Hematopoietic multipotent progenitor cell treated with erythropoietin and hydrocortisone succinate and interleukin-3 and kit ligand, for 17 days (in vitro differentiated cells): ENCODE measurements at places on chromosomes 4 and X.

DNA sequence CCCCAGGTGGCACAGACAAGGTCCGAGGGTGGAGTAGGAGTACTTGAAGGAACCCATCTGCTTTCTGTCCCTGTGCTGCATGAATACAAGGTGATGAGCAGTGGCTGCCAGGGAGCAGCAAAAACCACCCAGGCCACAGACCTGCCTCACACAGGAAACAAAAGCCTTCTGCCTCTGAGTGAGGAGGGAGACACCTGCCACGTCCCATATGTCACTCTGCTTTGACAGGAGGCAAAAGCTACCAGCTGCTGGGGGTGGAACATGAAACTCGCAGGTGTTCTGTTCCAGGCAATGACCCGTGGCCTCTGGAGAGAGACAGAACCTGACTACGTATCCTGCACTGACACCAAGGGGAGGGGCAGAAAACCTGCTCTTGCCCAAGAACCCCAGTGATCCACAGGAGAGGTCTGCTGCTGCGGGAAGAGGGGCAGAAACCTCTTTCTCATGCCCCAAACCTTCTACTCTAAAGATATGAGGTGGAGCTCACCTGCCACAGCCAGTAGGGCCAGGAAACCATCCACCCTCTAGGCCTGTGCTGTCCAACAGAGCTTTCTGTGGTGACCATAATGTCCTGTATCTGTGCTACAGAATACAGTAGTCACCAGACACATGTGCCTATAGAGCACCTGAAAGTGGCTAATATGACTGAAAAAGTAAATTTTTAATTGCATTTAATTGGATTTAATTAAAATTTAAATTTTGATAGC is 172.9 kb downstream of the PRDM5 start:
- DNase-seq = no peak

DNA sequence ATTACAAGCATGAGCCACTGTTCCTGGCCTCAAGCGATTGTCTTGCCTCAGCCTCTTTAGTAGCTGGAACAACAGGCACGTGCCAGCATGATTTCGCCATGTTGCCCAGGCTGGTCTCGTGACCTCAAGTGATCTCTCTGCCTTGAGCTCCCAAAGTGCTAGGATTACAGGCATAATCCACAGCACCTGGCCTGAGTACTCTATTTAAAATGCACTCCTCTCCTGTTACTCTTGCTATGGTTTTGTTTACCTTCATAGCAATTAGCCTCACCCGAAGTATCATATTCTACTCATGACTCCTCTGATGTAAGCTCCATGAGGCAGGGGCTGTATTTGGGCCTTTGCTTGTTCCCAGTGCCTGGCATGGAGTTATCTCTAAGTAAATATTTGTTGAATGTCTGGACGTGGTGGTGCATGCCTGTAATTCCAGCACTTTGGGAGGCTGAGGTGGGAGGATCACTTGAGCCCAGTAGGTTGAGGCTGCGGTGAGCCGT is 92.5 kb upstream of the SLC34A2 start:
- no peak for DNase-seq

- no peak for DNase-seq
Observed at GRCh38 chr4:76767983-76768382, 130.0 kb downstream of the SOWAHB start.

GRCh38 chr4:164753873-164754488 is at the start of gene SMIM31:
SMIM31 (plus strand) TSS chr4:164754131; CDS start chr4:164770444, 16,313 bp downstream.
- no peak for DNase-seq

DNA sequence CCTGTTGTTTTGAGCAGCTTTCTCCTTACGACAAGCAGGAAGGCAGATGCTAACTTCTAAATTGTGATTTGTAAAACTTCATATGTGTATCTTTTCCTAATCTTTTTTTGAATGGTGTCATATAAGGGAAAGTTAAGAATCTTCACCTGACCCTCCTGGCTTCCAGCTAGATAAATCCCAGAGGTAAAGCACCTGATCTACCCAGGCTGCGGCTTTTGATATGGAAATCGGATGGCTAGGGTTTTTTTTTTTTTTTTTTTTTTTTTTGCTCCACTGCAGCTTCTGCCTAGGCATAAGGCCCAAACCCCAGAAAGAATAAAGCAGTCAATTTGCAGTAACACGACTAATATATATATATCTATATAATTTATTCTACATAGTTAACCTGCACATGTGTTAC is 10.0 kb downstream of the MAB21L2 start:
- no peak for DNase-seq

DNA sequence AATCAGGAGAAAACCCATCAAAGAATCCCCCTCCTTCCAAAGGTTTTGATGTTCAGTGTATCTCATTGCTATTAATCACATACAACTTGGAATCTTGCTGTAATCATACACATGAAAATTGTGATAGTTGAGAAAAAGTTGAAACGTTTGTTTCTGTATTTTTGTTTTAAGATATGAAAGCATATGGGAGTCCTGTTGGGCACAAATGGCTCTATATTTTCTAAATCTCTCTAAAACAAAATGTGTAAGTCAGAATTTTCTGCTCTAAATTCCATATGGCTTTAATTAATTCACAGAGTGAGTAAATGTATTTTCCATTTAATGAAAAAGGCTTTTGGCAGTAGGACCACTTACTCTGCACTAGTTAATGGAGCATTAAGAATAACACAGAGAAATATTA is 140.2 kb downstream of the MOSPD2 start:
- no peak for DNase-seq

GRCh38 chr4:102564399-102565059 is 63.4 kb downstream of the NFKB1 start:
- DNase-seq = no peak

DNA sequence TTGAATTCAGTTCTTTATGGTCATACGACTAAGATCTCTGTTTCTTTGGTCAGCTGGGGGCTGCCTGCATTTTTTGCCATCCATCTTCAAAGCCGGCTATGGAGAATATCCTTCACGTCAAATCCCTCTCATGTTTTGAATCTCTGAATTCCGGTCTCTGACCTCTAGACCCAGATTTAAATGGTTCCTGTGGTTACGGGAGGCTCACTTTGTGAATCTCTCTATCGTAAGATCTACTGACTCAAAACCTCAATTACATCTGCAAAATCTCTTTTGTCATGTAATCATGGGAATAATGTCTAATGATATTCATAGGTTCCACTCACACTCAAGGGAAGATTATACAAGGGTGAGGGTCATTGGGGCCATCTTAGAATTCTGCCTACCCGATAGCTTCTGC is 5.7 kb upstream of the MPC1L start:
- no peak for DNase-seq

DNA sequence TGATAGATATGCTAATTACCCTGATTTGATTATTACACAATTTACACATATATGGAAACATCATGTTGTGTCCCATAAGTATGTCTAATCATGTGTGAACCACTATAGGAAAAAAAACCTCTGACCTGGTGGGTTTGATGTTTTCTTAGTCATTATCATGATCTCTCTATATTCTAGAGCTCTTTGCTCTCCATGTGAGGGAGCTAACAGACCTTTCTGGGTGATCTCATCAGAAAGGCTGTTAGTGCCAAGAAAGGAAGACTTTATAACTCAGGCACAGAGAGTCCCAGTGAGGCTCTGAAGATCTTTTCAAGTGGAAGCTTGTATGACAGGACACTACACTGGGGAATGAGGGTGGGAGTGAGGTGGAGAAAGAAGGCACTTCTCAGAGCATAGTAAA is 527.7 kb upstream of the MAGEB2 start:
- no peak for DNase-seq

GRCh38 chr4:48041535-48042137 is 25.1 kb downstream of the NIPAL1 start:
- DNase-seq = no peak

- DNase-seq = no peak
Observed at GRCh38 chr4:25759101-25759500, 103.5 kb downstream of the SLC34A2 start.

DNA sequence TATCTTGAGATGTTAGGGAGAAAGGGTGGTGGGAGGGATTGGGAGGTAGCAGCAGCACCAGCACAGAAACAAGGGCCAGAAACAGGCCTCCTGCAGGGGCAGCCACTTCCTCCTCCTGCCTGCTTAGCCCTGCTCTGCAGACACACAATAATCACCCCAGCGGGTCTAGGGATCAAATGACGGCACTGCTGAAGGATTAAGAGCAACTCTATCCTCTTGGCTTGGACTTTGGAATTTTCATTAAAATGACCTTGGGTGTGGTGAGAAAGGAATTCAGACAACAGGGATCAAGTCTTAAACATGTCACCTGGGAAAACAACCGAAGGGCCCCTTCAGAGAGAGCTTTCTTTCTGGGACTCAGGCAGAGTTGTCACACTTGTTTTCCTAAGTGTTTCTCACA is 353.4 kb downstream of the SPRY1 start:
- DNase-seq = no peak

DNA sequence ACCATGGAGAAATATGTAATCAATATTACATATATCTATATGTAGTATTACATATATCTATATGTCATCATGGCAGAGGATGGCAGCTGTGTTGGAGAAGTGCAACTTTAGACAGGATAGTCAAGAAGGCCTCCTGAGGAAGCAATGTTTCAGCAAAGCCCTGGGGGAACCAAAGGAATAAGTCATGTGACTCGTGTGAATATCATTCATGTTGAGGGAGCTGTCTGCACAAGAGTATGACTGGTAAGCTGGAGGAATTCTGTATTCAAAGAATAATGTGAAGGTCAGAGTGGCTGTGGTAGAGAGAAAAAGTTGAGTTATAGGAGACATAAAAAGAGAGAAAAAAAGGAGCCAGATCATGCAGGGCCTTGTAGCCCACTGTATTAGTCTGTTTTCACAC is 92.9 kb upstream of the EDNRA start:
- no peak for DNase-seq

DNA sequence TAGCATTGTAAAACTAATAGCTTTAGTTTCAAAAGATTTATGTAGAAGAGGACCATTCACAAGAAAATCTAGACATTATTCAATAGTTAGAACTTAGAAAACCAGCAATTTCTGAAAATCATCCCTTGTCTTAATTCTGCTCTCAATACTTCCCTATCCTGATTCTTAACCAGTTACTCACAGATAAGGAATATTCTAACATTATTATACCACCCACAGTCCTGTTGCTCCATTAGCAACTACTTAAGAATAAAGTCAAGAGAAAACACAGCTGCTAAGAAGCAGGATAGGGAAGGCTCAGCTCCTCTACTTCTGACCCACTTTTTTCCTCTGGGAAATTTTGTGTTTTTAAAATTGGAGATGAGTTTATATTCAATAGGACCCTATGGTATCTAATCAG is 47.7 kb downstream of the PHKA1 start:
- DNase-seq = no peak

DNA sequence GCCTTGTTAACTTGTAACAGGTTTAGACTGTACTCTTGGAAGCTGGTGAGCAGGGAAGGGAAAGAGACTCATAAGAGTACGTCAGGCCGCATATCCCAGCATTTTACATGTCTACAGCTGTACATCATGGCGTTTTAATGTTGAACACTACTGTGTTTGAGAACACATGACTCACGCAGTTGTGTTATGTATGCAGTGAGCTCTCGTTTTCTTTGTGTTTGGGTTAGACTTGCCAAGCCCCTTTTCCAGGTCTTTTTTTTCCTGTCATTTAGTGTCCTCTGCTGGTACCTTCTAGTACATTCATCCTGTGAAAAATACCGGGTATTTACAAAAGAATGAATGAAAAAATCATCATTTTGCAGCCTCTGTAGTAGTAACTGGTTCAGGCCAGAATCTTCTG is 35.3 kb downstream of the SMS start:
- DNase-seq = no peak

GRCh38 chr4:48681856-48682255 is 98.2 kb downstream of the FRYL start:
- DNase-seq = peak; percentile 76

- no peak for DNase-seq
Observed at GRCh38 chr4:2285613-2286381, 23.9 kb upstream of the MXD4 start.

DNA sequence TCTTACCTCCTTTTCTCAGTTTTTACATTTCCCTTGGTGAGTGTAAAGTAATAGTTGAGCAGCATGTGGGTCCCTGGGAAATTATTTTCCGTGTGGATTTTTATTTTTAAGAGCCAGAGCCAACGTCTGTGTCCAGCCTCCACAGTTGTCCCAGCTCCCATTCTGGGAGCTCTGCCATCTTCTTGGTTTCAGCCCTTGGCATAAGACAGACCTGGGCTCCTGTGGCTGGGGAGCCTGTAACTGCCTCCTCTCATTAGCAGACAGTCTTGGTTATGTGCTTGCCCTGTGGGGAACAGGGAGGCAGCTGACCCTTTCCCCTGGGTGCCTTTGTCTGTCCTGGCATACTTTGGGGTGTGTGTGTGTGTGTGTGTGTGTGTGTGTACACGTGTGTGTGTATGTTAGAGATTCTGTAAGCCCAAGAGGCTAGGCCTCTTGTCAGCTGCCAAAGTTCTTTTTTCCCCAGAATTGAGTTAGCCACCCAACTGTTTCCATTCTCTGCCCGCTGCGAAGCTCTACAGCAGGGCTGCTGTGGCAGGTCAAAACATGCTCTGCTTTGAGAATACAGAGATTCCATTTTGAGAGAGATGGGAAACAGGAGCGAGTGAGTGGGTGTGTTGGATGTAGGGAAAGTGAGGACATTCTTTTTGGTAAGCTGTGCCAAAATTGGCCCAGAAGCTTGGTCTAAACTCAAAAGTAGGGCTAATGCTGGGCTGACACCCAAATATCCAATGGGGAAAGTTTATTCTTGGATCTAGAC is 140.7 kb downstream of the TMEM164 start:
- no peak for DNase-seq

DNA sequence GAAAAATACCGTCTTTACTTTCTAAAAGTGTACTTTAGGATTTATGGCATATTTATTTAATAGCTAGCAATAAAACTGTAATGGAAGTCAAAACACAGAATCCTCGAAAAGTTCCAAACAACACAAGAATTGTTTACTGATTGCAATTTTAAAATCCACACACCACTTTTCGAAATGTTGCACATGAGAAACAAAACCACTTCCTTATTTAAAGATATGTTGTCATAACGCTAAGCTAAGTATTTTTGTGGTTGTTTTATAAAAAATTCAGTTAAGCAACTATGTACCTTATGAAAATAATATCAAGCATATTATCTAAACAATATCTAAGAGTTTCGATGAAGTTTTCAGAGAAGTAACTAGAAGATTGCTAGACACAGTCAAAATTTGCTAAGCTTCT is 344 bp downstream of the TMPRSS11D start:
- DNase-seq = no peak

DNA sequence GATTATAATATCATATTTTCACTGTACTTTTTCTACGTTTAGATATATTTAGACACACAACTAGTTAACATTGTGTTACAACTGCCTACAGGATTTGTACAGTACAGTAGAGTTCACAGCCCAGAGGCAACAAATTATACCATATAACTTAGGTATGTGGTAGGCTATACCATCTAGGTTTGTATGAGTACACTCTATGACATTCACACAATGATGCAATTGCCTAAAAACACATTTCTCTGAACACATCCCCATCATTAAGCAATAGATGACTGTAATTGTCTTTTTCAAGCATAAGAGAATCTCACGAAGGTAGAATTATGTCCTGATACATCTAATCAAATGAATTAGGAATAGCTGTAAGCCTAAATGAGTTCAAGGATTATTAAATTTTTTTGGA is 12.3 kb upstream of the TIGD2 start:
- no peak for DNase-seq

GRCh38 chr4:189510601-189511000 is 430.1 kb upstream of the FRG1 start:
- no peak for DNase-seq
